Hepatocyte (in vitro differentiated cells): ENCODE measurements at places on chromosomes 3 and 15. TPM values are rescaled to one million over a fixed set of nuclear protein-coding genes. Genes with fewer than 3 reads are reported as not detected.

DNA sequence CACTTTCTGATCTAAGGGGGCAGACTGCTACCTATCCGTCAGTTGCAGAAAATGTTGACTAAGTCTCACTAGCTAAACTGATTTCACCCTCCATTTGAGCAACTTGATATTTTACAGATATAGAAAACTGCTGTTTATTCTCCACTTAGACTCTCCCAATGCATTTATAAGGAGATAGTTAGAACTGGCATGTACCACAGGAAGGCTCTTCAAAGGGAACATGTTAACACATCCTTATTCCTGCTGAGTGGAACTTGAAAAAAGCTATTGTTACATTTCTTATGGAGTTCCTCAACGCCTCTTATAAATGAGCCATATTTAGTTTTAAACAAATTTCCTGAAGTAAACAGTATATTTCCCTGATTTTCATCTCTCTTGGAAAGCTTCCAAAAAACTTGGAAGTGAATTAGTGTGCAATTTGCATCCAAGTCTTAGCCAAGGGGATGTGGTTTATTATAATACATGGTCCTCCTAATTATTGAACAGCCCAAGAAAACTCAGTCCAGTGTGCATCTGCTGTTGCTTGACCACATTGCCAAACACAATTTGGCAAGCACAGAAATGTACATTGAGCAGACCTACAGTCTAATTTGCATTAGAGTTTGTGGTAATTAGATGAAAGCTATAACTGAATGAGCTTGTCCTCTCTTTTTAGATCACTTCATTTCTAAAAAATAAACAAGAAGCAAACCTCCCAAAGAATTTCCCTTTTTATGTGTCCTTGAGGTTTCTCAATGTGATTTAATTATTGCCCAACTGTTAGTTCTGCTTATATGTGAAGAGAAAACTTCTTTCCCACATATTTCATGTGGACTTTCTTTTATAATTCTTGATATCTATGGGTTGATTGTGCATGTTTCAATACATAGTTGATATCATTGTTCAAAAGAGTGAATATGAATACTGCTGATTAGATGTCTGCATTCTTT, 72.6 kb upstream of the DPH6 start:
- no peak overlapping the region for H3K27ac ChIP-seq
- no peaks in the 10 kb centered on the region for H3K4me1 ChIP-seq
- DNase-seq = no peak
- H3K36me3 ChIP-seq = no peaks in the 10 kb centered on the region

- no peak overlapping the region for H3K4me3 ChIP-seq
- peaks cover 17% of the 10 kb centered on the region for H3K4me1 ChIP-seq
- H3K27ac ChIP-seq = no peak overlapping the region
- H3K36me3 ChIP-seq = no peaks in the 10 kb centered on the region
- DNase-seq = no peak
Measured at GRCh38 chr3:34005886-34006285, 207.5 kb downstream of the PDCD6IP start.

GRCh38 chr3:187183210-187183862, 13.9 kb upstream of the RTP1 start:
- no peak overlapping the region for H3K4me3 ChIP-seq
- H3K36me3 ChIP-seq = no peaks in the 10 kb centered on the region
- H3K27me3 ChIP-seq = no peaks in the 10 kb centered on the region
- no peak for DNase-seq
- H3K4me1 ChIP-seq = peaks cover 13% of the 10 kb centered on the region

Gene GLDN
- 0.92 and 1.8 TPM in 2 replicates for total RNA-seq

- DNase-seq = no peak
- no peaks in the 10 kb centered on the region for H3K27me3 ChIP-seq
- no peak overlapping the region for H3K4me3 ChIP-seq
- H3K27ac ChIP-seq = peak overlapping the region; percentile 65
- H3K4me1 ChIP-seq = peaks cover 64% of the 10 kb centered on the region
Measured at GRCh38 chr3:58043933-58044332, 35.7 kb downstream of the FLNB start.

GRCh38 chr3:9396301-9396631, 1.1 kb upstream of the SETD5 start:
- DNase-seq = peak; percentile 97
- no peaks in the 10 kb centered on the region for H3K36me3 ChIP-seq
- peak overlapping the region; percentile 99 for H3K27ac ChIP-seq
- H3K4me3 ChIP-seq = peak overlapping the region; percentile 38
- H3K4me1 ChIP-seq = peaks cover 44% of the 10 kb centered on the region

DNA sequence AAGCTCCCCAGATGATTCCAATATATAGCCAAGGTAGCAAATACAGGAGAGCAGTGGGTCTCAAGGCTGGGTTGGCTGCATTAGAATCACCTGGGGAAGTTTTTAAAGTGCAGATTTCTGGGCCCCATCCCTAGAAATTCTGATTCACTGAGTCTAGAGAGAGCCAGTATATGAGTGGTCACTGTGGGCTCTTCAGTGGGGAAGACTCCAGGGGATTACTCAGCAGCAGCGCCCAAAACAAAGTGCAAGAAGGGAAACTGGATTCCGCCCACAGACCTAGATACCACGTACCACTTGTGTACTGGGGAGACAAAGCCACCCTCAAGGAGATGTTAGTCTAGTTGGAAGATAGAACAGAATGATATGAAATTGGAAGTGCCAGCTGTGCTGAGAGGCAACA, 40.0 kb downstream of the NME9 start:
- DNase-seq = no peak
- no peaks in the 10 kb centered on the region for H3K27me3 ChIP-seq
- no peaks in the 10 kb centered on the region for H3K4me1 ChIP-seq

Gene PXYLP1
- total RNA-seq = 25.8 and 29.2 TPM in 2 replicates

GRCh38 chr3:37794646-37795045, 67.0 kb upstream of the CTDSPL start:
- no peak overlapping the region for H3K27ac ChIP-seq
- H3K4me3 ChIP-seq = no peak overlapping the region
- no peaks in the 10 kb centered on the region for H3K27me3 ChIP-seq

GRCh38 chr15:40253167-40253790, 14.4 kb downstream of the PAK6 start:
- H3K36me3 ChIP-seq = no peaks in the 10 kb centered on the region
- no peak overlapping the region for H3K27ac ChIP-seq
- H3K4me3 ChIP-seq = peak overlapping the region; percentile 60
- H3K27me3 ChIP-seq = peaks cover 26% of the 10 kb centered on the region

GRCh38 chr15:42371096-42371495, 11.8 kb downstream of the CAPN3 start:
- no peaks in the 10 kb centered on the region for H3K36me3 ChIP-seq
- H3K4me3 ChIP-seq = no peak overlapping the region
- no peak overlapping the region for H3K27ac ChIP-seq
- no peaks in the 10 kb centered on the region for H3K4me1 ChIP-seq
- DNase-seq = no peak
- H3K27me3 ChIP-seq = no peaks in the 10 kb centered on the region
